ENCODE measurements at places on chromosomes 12 and 14.

GRCh38 chr14:29425705-29426482 lies 501.8 kb downstream of the PRKD1 start:
- no peak for DNase-seq

GRCh38 chr14:31549817-31550216 lies 11.4 kb upstream of the NUBPL start:
- no peak for DNase-seq

DNA sequence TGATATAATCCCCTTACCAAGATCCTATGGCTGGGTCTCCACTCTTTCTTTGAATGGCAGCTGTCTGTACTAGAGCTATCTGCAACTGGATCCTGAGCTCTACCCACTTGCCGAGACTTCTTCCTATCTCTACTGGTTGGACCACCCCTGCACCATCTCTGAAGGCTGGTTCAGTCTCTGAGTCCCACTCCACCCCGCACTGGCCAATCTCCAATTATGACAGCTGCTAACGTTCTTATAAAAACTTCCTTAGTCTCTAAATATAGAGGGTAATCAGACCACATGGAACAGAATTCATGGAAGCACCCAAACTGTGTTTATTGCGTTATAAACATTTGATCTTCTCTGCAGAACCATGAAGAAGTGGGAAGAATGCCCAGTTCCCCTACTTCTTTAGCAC lies 186.6 kb upstream of the EEA1 start:
- DNase-seq: no peak

DNA sequence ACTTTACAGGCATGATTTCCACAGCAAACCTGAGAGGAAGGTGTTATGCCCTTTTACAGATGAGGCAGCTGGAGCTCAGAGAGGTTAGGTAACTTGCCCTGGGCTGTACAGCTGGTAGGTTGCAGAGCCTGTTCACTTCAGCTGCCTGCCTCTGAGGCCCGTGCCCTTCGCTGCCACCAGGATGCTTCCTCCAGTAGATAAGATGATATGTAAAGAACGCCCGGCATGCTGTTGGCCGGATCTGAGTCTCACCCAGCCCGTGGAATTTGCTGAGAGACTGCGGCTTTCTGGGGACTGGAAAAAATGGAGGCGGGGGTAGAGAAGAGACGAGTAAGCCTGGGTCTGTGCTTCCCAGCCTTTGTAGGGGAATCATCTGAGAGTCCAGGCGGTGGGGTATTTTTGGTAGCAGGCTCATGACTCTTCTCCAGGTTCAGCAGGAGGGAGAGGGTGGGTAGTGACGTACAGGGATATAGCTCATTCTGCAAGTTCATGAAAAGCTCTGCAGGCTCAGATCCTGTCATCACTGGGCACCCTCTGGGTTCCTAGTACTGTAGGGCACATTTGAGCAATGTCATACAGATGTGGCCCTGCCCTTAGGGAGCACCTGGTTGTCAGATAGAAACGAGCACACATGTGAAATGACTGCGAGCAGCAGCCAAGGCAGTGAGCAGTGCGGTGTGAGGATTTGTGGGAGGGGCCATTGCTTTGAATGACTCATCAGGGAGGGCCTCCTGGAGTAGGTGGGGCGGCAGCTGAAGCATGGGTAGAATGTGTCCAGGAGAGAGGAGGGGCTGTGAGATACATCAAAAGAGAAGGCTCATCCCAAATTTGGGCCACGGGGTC lies 159.4 kb downstream of the TSPAN9 start:
- DNase-seq: no peak

DNA sequence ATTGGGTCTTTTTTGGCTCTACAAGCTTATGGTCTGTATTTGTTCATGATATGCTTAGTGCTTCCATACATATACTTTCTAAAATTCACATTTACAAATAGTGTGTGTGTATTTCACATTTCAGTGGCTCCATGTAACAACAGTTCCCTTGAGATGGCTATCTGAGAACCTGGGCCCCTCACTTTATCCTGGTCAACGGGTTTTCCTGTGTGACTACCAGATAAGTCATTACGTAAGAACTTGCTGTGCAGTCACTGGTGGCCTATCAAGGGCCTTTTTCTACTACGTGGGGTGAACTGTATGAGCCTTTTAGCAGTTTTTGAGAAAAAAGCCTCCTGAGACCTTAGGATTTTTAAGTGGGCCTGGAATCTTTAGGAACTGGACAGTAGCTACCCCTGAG lies 454.1 kb downstream of the PCNX1 start:
- no peak for DNase-seq

GRCh38 chr12:108729612-108730364 lies 1.5 kb downstream of the CORO1C start:
- no peak for DNase-seq

DNA sequence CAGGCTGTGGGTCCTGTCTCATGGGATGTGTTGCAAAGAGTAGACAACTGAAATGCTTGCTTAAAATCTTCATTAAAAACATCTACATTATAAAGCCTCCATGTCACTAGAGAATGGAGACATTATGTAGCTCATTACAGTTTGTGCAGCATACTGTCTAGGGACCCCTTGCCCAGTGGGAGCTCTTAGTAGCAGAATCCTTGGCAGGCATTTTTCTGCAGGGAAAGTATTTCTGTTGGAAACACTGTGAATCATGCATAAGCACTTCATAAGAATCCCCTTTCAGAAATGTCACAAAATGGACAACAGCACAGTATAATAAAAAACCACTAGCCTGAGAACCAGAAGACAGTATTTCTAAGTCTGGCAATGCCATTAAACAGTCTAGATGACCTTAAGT lies 174.3 kb downstream of the MGAT4C start:
- no peak for DNase-seq

DNA sequence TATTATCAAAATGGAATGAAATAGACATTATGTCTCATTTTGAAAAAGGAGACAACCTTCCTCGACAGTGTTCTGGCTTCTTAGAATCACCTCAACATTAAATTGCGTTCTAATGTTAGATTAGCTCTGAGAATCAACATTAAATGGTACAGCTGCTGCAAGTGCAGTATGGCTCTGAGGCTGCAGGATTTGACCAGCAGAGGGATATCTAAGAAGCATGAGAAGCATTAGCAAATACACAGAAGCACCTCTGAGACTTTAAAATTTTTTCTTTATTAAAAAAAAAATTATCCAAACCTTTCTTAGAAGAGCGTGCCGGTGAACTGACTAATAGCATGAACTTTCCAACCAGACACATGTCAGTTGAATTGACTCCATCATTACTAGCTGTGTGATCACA lies 253.4 kb upstream of the LRIG3 start:
- no peak for DNase-seq

GRCh38 chr14:55146425-55146824 lies 17.4 kb downstream of the LGALS3 start:
- DNase-seq: no peak

- no peak for DNase-seq
These were observed 38.6 kb downstream of the MGST1 start for GRCh38 chr12:16385782-16386646.

DNA sequence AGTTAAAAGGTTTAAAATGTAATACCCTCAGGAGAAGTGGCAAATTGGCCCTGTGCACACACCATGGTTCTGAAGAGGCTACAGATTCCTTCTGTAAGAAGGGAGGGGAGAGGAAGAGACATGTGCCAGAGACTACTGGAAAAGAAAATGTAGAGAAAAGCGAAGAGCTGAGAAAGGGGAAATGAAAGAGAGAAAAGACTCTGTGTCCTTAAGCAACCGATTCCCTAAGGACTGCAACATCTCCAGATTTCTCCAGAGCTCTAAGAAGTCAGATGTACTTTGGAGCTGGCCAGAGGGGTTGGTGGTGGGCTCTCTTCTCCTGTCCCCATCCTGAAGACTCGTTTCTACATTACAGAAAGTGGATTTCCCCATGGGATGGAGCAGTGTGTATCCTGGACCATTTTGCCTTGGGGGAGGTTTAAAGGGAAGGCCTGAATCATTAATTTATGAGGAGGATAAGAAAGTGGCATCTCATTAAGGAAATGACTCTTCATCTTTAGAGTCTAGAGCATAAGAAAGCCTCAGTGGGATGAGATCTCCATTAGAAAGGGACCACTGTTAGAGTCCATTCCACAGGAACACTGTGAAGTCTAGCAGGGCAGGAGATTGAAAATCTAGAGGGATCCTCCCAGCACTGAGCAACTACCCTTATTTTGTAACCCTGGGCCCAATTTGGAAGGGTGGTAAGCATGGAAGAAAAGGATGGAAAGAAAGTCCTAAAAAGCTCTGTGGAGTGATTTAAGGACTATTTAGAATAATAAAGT lies 45.5 kb upstream of the FUT8 start:
- no peak for DNase-seq

DNA sequence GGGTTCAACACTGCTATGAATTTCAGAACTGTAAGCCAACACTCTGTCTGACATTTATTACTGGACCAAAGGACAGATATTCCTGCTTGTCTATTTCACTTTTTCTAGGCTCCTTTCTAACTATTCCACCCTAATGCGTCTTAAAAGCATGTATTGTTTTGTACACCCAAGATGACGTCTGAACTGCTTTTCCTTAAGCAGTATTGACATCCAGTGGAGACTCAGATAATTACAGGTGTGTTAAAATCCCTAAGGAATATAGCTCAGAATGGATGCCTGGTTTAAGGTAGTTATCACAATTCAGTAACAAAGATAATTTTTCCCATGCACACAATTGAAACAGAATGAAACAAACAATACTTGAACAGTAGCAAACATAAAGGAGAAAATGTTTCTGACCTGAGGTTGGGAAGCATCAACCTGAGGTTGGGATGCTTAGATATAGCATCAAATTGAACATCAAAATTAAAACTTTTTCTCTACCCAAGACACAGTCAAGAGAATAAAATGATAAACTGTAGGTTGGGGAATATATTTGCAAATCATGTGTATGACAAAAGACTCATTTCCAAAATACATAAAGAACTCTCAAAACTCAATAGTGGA lies 93.7 kb upstream of the PTPRR start:
- DNase-seq: no peak

GRCh38 chr12:21912318-21912717 lies 28.9 kb downstream of the ABCC9 start:
- no peak for DNase-seq

DNA sequence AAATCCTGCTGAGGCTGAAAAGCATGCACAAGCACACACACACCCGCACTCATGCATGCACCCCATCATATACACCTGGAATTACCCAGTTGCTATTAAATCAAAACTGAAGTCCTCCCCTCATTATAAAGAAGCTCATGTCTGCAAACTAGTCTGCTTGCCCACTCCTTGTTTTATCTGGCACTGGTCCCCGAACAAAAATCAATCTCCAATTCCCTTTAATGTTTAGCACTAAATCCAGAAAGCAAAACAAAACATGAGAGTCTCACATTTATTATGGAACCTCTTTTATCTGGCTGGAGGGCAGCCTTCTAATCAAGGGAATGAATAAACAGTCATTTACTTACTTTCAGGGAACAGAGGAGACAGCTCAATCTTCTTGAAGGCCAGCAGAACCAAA lies 1093.4 kb upstream of the FLRT2 start:
- DNase-seq: no peak

DNA sequence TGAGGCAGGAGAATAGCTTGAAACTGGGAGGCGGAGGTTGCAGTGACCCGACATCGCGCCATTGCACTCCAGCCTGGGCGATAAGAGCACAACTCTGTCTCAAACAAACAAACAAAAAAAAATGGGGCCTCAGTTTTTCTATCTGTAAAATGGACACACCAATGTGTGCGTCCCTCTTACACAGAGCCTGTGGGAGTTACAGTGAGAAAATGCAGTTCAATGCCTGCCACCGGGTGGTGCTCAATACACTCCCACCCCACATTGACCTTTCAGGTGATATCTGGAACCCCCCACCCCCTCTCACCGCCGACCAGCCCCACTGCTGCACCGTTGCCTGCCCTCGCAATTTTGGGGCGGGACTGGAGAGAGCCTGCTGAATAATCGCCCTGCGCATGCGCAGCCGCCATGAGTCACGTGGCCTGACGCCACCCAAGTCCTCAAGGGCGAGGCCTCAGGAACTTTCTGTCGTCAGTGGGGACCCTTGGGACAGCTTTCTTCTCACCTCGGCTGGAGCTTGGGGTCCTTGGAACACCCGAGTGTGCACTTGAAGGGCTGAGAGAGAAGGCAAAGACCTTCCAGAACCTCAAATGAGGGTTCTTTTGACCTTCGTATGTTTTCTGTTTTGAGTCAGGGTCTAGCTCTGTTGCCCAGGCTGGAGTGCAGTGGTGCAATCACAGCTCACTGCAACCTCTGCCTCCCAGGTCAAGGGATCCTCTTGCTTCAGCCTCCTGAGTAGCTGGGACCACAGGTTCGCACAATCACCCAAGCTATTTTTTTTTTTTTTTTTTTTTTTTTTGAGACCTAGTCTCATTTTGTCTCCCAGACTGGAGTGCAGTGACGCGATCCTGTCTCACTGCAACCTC lies 14.6 kb upstream of the CABP1 start:
- DNase-seq: peak; percentile 35

DNA sequence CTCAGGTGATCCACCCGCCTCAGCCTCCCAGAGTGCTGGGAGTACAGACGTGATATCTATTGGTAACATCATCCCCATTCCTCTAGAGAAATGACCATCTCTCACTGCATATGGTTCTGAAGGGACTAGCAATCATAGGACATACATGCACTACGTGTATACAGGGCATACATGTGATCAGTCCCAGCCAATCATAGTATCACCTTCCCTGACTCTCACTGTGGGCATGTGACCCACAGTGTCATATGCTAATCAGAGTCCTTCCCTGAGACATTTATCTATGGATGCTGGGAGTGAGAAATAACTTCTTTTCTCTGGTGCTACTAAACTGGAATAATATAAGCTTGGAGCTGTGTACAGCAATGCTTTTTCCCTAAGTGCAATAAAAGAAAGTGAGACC lies 12.1 kb upstream of the FBXW8 start:
- DNase-seq: no peak

DNA sequence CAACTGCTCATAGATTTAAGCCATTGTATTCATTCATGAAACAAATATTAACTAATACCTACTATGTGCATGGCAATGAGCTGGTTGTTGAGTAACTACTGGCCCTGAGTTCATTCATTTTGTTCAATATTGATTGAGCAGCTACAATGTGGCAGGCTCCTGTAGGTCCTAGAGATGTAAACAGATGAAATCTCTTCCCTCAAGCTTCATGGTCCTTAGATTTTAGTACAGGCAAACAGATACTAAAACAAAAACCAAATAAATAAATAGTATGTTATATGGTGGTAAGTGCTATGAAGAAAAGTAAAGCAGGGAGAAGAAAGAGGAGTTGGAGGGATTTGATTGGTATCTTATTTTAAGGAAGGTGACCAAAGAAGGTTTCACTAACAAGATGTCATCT lies 77.8 kb downstream of the RERG start:
- DNase-seq: no peak

Data from CD4-positive, alpha-beta T cell treated with Interleukin-21 for 1 hour (primary cell).